NCI-H460 (cell line): ENCODE measurements at places on chromosomes 5 and 9.

DNA sequence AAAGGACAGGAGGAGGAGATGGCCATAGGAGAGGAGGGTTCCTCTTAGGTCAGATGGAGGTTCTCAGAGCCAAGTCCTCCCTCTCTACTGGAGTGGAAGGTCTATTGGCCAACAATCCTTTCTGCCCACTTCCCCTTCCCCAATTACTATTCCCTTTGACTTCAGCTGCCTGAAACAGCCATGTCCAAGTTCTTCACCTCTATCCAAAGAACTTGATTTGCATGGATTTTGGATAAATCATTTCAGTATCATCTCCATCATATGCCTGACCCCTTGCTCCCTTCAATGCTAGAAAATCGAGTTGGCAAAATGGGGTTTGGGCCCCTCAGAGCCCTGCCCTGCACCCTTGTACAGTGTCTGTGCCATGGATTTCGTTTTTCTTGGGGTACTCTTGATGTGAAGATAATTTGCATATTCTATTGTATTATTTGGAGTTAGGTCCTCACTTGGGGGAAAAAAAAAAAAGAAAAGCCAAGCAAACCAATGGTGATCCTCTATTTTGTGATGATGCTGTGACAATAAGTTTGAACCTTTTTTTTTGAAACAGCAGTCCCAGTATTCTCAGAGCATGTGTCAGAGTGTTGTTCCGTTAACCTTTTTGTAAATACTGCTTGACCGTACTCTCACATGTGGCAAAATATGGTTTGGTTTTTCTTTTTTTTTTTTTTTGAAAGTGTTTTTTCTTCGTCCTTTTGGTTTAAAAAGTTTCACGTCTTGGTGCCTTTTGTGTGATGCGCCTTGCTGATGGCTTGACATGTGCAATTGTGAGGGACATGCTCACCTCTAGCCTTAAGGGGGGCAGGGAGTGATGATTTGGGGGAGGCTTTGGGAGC, 3.1 kb downstream of the EGR1 start:
- no peak for DNase-seq

DNA sequence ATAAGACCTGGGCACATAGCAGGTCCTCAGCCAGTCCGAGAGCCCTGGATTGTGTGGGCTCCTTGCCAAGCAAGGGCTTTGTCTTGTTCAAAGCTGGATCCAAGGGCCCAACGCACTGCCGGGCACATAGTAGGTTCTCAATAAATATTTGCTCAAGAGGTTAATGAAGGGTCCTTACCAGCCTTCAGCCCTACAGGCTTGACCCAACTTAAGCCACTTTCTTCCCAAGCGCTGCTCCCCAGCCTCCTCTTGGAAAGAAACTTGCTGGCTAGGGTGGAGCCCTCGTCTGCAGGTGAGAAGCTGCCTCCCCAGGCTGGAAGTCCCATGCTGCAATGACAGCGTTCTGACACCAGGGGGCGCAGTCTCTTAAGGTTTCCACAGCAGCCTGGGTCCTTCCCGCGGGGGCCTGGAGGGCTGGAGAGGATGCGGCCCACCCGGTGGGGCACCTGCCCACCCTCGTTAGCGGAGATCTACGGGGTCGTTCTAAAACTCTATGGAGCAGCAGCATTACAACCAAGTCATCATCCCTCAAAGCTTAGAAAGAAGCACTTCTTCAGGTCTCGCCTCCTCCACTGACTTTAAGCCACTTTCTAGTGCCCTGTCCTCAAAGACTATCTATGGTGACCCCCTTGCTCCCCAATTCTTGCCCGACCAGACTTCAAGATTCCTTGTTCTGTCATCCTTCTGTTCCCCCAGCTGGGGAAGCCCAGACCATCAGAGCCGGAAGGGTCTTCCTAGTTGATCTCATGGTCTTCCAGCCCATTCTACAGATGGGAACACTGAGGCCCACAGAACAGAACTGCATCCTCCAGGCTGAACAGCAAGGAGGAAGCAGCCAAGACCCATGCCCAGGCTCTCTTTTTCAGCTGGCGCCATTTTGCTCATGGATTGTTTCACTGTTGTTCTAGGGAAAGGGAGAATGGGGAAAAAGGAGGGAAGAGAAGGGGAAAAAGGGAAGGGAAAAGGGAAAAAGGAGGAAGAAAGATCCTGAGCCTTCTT, 115.4 kb downstream of the LHX2 start:
- peak; percentile 71 for DNase-seq

- no peak for DNase-seq
Observed at GRCh38 chr5:158179271-158179670, 320.3 kb upstream of the CLINT1 start.

DNA sequence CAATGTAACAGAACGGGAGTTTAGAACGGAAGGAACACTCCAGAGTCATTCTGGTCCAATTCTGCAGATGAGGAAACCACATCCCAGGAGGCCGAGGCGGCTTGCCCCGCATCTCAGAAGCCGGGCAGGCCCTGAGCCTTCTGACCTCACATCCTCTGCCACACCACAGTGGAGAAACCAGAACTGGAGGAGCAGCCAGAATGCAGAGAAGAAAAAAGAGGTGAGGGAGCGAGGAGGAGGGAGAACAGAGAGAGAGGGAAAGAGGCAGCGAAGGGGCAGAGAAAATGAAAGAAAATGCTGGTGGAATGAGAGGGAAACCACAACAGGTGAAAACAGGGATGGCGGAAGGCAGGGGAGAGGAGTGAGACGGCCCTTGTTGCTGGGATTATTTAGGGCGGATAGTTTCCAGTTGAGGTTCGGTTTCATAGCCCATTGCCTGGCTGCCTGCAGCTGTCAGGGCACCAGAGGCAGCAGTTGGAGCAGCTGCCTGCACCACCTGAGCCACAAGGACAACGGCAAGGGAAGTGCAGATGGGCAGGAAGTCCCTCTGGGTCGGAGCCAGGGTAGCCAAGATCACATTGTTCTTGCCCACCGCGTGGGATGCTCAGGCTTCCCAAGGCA, at the start of gene HMHB1:
HMHB1 (plus strand) TSS at position 77 of the 621 bp plus-strand sequence.
- DNase-seq = no peak

DNA sequence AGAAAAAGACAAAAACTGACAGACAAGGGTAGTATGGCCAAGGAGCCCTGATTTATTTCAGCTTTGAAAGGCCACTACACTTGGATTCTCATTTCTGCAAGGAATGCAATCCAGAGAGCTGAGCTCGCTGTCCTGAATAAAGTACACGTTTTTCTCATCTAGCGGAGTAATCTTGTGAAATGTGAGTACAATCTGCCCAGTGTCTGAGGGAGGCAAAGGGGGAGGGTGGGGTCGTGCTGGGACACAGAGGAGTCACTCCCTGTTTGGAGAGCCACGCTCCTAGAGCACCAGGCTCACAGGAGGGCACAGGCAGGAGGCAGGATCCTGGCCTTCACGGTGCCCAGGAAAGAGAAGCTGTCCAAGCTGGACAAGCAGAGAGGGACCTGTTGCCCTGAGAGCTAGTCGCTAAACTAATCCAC, 51.0 kb upstream of the IFNK start:
- no peak for DNase-seq

- no peak for DNase-seq
Observed at GRCh38 chr5:170527991-170528390, 24.2 kb downstream of the KCNIP1 start.

DNA sequence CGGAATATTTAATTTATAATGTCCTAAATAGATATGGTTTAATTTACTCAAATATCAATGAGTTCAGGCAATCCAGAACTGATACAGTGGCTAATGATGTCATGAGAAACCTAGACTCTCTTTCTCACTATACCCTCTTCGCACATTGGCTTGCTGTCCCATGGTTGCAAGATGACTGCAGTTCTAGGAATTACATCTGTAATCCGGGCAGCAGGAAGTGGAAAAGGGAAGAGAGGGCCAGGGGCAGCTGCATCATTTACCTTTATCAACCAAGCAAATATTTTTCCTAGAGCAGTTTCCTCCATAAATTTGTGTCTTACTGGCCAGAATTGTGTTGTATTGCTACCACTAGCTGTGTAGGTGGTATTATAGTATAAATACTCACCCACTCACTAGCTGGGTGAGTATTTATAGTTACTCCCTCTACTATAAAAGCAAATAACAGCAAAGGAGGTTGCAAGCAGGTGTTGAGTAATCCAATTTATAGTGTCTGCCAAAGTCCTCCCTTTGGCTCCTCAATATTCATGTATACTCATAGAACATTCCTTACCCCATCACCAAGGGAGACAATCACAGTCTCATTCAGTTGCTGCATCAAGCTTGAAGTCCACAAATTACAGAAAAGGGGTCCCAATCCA, 168.8 kb downstream of the DROSHA start:
- DNase-seq = no peak

- DNase-seq = no peak
Observed at GRCh38 chr9:93186215-93186945, 2.4 kb downstream of the WNK2 start.

GRCh38 chr5:179610109-179610902, 13.2 kb downstream of the HNRNPH1 start:
- DNase-seq = no peak

GRCh38 chr9:35070823-35071813, 1.3 kb downstream of the VCP start:
- no peak for DNase-seq

DNA sequence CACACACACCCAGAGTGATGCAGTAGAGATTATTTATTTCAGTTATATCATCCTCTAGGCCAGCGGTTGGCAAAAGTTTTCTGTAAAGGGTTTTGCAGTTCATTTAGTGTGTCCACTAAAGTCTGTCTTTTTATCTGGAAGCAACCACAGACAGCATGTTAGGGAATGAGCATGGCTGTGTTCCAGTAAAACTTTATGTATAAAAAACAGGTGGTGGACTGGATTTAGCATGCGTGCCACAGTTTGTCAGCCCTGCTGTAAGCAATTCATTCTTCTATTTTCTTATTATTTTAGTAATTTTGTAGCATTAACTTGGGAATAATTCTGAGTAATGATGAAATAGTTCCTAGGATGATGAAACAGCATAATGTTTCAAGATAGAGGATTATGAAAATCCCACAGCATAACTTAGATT, 51.7 kb downstream of the CCNH start:
- DNase-seq = no peak

- no peak for DNase-seq
Observed at GRCh38 chr9:88829276-88829675, 162.0 kb upstream of the S1PR3 start.

DNA sequence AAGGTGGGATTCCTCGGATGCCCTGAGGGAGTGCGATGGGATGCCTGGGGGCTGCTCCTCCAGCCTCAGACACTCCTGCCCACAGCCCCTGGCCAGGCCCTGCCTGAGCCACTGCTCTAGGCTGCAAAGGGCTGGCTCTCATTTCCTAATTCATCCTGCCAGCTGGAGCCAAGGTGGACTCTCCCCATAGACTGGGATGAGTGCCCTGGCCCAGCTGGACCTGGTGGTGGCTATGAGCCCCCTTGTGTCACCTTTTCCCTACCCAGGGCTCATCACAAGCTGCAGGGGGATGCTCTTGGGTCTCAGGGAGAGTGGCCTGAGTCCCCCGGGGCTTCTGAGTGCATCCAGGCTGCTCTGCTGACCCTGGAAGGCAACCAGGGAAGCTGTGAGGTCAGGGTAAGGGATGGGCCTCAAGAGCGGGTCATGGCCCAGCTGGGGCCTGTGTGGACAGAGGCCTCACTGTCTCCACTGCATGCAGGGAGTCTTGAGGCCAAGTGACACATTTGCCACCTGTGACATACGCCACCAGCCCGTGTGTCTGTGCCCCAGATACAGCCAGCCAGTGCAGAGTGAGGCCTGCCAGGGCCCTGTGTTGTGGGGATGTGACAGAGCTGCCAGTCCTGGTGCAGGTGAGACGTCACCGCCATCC, 102.7 kb upstream of the IER5L start:
- no peak for DNase-seq

DNA sequence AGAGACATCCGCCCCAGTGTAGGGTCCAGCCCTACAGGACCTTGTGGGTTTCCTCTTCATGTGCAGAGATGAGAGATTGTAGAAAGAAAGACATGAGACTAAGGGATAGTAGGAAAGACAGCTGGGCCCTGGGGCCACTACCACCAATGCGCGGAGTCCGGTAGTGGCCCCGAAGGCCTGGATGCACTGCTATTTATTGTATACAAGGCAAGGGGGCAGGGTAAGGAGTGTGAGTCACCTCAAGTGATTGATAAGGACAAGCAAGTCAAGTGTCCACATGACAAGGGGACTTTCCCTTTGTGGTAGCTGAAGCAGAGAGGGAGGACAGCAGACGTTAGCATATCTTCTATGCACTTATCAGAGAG, 6.2 kb upstream of the TMEM141 start:
- no peak for DNase-seq

DNA sequence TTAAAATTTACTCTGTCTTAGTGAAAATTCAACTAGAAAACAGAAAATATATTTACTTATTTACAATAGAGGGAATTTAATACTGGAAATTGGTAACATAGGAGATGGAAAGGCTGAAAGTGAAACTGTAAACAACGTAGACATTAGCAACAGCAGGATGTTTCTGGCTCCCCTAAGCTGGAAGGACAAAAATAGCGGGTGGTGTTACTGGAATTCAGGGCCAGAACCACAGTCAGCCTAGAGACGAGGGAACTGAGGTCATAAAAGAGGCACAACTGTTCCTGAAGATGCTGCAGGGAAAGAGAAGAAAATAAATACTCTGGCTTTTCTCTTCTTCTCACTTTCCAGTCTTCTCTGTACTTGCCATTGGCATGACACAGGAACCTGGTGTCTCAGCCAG, 80.4 kb upstream of the NIPBL start:
- no peak for DNase-seq

DNA sequence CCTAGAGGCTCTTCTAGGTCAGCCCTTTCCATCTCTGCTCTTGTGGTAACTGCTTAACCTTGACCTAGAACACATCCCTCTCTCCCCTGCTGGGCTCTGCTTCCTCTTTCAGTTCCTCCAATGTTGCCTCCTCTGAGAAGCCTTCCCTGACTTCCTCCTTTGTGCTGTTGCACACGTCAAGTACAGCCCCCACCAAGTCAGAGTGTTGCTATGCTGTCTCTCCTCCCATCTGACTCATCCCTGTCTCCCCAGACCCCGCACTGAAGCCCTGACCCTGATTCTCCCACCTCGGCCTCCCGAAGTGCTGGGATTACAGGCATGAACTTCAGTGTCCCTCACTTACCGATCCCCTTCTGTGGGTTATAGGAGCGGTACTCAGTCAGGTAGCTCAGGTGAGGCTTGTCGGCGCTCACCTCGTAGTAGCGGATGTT, 10.4 kb upstream of the TRIM14 start:
- DNase-seq = no peak

- no peak for DNase-seq
Observed at GRCh38 chr5:151270599-151270998, 17.6 kb downstream of the GM2A start.

DNA sequence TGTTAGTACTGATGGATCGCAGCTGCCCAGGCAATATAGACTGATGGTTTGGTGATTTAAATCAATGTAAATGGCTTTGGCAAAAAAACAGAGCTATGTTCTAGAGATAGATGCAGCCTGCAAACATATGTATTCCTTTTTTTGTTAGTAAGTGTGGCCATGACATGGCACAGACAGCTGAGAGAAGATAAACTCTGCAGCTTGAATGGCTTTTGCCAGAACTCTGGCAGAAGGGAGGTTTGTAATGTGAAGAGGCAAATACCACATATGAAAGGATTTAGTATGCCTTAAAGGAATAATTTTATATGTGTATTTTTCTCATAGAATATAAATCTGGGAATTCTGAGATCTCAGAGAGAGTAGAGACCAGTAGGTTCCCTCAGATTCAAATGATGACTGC, 340.2 kb upstream of the DMAC1 start:
- no peak for DNase-seq

GRCh38 chr9:36126016-36126730, 10.4 kb upstream of the GLIPR2 start:
- DNase-seq = no peak
